ENCODE measurements at places on chromosomes 1 and 21.

GRCh38 chr1:162384116-162384515 lies 2.6 kb downstream of the C1orf226 start:
- DNase-seq, result no peak

GRCh38 chr1:207669528-207670009 lies 24.6 kb downstream of the CR1L start:
- no peak for DNase-seq

DNA sequence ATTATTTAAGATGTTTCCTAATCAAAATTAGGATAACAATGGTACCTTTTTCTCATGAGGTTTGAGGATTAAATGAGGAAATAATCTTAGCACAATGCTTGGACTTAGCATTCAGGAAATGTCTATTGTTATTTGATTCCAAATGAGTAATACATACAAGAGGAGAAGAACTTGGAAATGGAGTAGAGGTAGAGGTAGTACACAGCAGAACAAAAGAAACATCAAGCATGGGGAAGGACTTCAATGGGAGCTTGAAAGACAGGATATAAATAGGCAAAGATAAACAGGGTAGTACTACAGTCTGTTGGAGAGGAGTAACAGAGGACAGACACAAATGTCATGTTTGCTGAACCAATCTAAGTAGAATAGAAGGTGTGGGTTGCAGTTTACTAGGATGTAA lies 59.5 kb upstream of the RGS2 start:
- no peak for DNase-seq

DNA sequence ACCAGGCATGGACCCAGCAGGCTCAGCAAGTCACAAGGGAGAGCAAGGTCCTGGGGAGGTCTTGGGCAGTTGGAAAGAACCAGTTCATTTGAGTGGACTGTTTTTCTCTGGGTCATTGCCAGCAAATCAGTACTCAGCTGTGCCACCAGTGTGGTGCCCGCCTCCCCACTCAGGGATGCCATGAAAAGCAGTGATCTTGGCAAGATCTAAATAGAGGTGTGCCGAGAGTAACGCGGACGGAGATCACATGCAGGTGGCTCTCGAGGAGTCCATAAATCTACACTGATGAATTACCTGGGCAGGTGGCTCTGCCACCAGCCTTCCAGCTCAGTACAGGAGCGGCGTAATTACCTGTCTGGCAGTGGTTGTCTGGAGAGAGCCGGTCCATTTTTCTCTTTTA lies 642.2 kb downstream of the PTPRU start:
- DNase-seq, result no peak

DNA sequence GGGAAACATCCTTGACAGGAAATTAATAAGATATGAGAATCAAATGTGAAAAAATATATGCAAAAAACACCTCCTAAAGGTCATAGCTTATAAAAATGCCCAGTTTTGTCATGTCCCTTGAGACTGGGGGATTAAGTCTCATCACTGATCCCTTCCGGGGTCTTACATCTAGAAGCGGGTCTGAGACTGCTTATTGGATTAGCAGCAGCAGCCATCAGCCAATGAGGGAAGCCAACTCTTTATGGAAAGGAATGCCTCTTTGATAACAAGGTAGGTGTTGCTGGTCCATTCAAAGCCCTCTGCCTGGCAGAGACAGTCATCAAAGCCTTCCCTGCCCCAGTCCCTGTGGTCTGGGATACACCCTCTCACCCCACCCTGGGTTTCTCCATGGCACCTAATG lies 3.9 kb upstream of the CACNA1S start:
- DNase-seq, result no peak
